ENCODE measurements at places on chromosomes 1 and 21. TPM values are rescaled to one million over a fixed set of nuclear protein-coding genes. Genes with fewer than 3 reads are reported as not detected.

GRCh38 chr1:993379-993995 lies 6.4 kb downstream of the HES4 start:
- DNase-seq, result no peak

NPR1 gene
- total RNA-seq, result not detected

CD5L gene
- not detected for total RNA-seq

- DNase-seq, result no peak
These were observed 190.5 kb downstream of the RYR2 start for GRCh38 chr1:237232501-237232900.

GRCh38 chr1:207807326-207807689 lies 55.5 kb downstream of the CD46 start:
- DNase-seq, result no peak

DNA sequence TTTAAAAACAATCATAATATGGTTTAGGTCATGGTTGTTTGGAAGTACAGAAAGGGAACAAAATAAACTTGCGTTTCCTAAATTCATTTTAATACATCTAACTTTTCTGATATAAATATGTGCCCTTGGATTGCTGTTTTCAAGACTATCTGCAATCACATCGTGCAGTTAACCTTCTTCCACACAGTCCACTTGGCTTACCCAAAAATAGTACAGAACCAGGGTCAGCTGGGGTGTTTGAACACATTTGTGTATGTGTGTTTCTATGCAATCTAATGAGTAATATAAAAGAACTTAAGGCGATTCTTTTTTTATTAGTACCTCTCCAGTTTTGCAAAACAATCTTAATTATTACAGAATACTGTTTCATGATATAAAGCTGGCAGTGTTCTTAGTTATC lies 19.9 kb downstream of the SAMSN1 start:
- no peak for DNase-seq

GRCh38 chr21:35207322-35207721 lies 158.2 kb upstream of the RUNX1 start:
- DNase-seq, result no peak
